ENCODE measurements at places on chromosomes 12 and 14.
A peak's percentile ranks its signal among the peaks of the same experiment; 100 is the strongest.

- no peak for DNase-seq
Observed at GRCh38 chr12:82555699-82556098, 131.0 kb upstream of the TMTC2 start.

- DNase-seq = no peak
Observed at GRCh38 chr14:75821831-75822521, 159.8 kb downstream of the TGFB3 start.

DNA sequence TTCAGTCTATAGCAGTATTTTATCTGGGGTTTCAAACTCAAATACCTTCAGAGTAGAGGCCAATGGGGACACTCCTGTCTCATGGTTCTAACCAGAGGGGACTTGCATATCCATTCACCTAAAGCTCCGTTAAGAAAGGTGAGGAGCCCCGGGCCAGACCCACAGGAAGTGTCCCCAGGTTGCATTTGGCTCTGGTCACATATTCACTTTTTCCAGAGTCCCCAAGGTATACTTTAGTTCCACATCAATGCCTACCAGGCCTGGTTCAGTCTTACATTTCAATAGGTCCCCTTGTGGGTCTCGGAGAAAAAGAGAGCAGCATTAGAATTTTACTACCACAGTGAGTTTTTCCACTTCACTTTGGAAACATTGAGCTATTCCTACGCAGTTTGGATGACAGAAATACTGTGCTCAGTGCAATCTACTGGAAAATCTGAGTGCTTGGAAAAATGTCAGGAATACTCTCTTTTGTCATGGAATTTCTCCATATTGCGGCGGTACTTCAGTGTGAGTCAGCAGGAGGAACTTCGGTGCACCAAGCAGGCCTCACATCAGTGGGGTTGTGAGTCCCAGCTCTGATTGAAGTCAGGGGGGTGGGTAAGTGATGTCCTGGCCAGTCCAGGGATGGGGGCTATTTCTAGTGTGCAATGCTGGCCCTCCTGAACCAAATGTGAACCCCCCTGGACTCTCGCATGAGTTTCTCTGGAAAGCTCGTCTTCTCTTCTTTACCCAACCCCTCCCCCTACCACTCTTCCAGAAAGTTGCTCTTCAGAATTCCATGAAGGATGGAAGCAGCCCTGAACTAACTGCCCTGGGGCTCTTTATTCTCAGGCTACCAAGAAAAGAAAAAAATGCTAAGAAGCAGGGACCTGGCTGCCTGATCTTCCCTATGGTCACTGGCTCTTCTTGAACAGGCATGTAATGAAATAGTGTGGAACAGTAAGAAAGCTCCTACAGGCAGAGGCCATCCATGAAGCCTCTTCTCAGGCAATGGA is 184.7 kb downstream of the PRKCH start:
- DNase-seq = no peak

DNA sequence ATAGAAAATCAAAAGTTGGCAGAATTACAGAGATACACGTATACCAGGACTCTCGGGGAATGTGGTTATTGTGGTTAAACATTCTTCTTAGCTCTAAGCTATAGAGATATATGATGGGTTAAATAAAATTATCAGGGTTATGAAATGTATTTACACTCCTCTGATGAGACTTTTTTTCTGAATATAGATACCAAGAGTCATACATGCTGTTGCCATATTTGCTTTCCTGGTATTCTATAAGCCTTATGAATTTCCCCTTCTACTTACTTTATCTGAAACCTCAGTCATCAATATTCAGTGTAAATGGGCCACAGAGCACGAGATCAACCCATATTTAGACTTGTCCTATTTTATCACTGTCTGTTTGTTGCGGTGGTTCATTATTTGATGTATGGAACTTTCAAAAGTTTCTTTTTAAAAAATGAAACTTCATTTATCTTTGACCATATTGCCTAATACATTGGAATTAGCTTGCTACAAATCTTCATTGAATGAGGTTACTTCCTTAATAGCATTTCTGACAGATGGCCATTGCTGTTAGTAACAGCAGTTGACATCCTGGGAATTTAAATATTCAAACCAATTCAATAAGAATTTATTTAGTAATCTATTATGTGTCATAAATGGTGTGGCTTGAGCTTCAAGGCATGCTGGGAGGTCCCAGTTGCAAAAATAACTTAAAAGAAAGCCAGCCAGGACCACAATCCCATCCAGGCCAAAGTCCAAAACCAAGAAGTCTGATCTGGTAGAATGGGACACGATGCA is 393.5 kb downstream of the PCNX1 start:
- DNase-seq = peak; percentile 48

DNA sequence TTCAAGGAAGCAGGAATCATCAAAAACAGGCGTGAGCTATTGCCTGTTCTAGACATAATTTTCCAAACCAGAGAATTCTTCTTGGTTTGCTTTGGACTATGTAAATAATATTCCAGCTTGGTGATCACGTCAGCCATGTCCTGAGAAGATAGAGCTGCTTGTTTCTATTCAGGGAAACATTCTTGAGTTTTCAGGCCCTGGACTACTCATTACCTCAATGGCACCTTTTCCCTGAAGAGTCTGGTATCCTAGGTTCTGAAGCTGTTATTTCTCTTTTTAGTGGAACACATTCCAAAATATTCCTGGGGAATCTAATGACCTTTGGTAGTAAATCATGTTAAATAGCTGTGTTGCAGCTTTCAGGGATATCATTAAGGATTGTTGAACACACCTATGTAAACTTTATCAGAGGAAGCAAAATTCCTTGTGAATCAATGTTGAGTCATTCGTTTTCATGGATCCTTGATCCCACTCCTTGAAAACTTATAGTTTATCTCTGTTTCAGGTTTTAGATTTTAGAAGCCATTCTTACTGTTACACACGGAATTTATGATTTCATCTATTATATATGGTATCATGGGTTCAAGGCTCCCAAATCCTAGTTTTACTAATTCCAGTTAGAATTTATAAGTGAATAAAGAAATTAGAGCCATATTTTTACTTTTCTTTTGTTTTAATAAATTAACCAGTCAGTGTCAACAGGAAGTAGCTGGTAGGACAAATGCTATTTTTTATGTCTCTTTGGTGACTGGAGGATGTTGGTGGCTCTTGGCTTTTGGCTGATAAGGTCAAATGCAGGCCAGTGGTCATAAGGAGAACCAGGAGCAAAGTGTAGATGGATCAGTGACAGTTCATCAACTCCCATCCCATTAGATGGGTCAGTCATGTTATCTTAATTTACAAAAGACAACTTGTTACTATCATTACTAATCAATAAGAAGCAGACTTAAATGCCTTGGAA is 380.1 kb downstream of the ZFP36L1 start:
- no peak for DNase-seq

GRCh38 chr14:105228562-105228961 is 19.8 kb upstream of the BTBD6 start:
- no peak for DNase-seq

DNA sequence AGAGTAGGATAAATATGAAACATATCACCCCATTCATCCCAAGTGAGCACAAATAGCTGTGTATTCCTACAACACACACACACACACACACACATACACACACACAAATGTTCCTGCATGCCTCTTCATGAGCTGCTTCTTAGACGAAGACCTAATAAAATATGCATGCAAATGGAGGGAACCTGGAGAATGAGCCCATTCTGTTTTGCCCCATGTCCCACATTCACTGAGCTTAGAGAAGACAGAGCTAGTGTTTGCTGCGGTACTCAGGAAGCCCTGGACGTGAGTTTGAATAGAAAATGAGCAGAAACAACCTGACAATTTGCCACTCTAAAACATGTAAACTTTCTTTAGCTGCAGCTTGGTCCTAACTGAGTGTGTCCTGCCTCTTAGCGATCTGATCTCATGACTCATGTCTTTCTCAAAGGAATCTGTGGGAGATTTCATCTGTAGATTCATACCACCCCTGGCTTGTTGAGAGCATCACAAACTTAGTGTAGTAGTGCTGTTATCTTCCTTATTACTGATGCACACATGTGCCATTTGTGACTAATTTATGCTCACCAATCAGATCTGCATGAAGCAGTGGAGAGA is 86.8 kb downstream of the ITPR2 start:
- peak; percentile 80 for DNase-seq

- DNase-seq = no peak
Observed at GRCh38 chr14:97336816-97337215, 539.6 kb downstream of the VRK1 start.

GRCh38 chr12:27780612-27781408 is 774 bp upstream of the MANSC4 start:
- DNase-seq = peak; percentile 55

DNA sequence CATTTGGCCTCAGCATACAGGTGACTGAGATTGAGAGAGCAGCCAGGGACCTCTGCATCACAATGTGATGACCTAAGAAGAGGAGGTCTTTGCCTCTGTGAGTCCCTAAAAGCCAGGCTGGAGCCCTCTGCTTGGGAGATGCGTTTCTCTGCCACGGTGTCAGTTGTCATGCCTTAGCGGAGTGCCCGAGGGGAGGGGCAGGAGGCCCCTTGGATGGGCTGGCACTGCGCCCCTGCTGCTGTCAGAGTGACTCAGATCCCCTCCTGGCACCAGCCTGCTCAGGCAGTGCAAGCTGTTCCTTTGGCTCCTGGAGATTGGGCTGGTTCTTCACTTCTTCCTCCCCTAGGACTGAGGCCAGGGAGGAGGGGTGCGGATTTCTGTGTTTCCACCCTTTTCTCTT is 64.9 kb upstream of the KCNA5 start:
- DNase-seq = peak; percentile 27

DNA sequence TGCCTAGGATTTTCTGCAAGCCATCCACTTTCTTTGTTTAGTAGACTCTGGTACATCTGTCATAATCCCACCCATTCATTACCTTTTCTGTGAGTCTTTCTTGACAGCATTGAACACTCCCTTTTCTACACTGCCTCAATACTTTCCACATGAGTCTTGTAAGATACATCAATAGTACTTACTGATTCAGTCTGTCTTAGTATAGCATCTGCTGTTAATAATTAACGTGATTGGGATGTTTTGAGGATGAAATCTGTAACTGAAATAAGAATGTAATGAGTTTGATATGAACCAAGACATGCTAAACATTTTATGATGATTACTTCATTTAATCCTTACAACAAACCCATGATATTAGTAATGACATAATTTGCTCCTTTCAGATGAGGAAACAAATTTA is 196.2 kb upstream of the FOXG1 start:
- no peak for DNase-seq

GRCh38 chr12:18158774-18159557 is 69.0 kb upstream of the RERGL start:
- peak; percentile 33 for DNase-seq

DNA sequence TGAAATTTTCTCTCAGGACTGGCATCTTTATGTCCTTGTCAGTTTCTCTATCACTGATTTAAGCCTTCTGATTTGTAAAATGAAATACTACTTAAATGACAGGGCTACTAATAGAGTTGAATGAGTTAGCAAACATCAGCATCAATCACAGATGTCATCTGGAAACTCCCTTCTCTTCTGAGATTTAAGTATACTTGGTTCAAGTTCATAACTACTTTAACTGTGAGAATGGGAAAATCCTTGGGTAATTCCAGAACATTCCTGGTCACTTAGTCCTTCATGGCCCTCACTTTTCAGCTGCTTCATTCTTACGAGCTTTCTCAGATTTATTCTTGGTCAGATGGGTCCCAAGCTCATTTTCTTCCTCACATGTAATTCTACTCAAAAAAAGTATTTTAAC is 1655.3 kb upstream of the FLRT2 start:
- DNase-seq = no peak

DNA sequence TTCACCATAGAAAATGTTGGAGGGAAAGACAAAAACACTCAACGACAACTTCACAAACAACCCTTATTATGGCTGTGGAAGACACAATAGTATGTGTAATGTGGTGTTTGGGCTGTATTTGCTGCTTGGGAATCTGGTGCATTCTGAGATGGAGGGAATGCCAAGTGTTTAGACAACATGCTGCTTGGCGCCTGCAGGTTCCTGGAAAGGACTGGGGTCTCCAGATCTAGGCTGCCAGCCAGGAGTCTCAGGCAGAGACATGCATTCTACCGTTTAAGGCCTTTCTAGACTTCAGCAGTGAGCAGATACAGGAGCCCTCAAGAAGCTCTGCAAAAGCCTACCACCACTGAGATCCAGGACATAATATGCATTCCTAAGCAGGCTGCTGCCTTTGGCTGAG is 418.7 kb downstream of the NRXN3 start:
- no peak for DNase-seq

DNA sequence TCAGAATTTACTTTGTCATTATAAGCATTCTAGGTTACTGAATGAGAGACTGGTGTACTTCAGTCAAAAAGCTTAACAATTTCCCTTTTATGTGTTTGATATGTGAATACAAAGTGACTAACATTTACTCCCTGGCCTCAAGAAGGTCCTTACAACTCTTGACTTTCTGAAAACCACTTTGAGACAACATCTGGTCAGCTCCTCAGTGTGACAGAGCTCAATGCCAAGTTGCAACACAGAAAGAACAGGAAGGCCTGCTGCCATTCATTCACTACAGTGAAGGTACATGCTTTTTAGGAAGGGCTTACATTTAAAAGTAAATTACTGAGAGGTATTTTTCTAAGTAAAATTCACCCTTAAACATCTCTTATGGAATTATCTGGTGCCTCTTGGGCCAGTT is 2.3 kb upstream of the NAA30 start:
- no peak for DNase-seq

DNA sequence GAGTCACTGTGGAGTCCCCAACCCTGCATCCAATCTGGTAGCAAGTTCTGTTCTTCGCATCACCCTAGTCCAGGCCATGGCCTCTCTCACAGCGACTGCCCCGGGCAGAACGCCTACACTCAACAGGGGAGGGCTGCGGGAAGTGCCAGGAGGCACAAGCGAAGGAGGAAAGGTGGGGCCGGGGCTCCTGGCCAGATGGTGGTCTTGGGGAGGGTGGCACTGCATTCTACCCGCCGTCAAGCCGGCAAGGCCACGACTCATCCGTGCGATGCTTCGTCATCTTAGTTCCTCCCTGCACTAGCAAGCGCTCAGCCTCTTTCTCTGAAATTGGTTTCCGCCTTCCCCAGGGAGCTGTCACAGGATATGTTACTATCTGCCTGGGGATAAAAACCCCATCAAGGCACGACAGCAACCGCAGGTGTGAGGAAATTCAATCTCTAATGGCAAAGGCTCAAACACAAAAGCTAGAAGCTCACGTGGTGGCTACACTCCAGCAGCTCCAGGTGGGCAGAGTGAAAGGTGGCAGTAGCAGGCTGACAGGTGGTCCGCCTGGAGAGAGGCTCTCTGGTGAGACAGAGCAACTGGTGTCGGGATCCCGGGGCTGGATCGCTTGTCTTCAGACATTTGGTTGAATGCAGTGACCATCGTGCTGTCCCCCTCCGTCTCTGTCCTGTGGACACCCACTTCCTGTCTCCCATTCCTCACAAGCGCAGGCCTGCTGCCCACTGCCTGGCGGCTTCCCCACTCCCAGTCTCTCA is 34.1 kb downstream of the ACADS start:
- no peak for DNase-seq

DNA sequence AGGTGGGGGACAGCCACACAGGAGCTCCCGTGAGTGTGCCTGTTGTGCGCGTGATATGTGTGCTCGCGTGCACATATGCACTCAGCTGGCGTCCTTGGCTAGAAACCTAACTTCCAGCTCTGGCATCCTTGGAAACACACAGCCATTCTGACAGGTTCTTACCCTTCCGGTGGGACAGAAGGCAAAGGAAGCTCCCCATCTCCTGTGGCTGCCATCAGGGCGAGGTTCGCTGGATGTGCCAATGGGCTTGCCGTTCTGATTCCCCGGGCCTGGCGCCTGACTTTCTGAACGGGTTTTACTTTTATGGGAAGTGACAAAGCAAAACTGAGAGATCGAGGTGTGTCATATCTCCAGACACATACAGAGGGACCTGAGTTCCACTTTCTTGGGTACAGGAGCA is 124.7 kb downstream of the PAPOLA start:
- no peak for DNase-seq

Measured in AG20443 (cell line).